HL-60 (cell line): ENCODE measurements at places on chromosomes 2 and 18.

GRCh38 chr2:143123911-143124310 is 5.3 kb upstream of the ARHGAP15 start:
- DNase-seq = no peak

DNA sequence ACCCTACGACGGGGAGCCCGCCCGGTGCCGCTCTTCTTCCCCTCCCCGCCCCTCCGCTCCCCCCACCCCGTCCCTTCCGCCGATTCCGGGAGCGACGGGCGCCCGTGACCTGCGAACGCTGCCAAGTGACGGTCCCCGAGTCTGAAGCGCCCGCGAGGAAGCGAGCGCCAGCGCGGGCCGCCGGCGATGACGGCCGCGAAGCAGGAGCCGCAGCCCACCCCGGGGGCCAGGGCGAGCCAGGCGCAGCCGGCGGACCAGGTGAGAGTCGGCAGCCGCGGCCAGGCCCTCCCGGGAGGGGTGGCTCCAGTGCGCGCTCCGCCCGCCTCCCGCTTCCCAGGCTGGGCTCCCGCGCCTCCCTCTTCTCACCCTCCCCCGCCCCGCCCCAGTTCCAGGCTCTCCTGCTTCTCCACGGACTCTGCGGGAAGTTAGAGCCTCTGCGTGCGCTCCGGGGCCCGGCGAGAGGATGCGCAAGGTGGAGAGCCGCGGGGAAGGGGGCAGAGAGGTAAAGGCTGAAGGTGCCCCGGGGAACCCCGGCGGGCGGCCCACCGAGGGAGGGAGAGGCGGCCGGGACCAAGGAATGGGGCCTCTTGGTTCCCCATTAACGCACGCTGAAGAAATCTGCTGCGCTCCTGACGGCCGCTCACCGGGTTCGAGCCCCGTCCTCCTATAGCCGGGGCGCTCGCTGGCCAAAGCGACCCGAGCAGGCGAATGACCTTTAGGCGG is 719.5 kb downstream of the DPP10 start:
- no peak for DNase-seq

DNA sequence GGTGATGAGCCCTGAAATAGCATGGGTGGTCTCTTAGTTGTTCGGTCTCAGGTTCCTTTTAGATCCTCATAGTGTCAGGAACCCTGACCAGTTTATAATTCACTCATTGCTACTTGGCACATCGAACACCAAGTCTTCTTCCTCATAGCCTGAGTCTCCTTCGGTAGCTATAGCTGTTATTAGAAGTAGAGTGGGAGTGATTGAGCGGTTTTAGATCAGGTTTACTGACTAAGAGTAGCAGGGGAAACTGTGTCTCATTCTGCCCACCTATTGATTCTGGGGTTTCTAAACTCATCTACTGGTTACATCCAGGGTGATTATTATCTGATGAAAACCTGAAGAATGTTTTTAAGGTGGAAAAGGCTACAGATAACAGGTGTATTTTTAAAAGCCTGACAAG is 114.6 kb downstream of the SETBP1 start:
- no peak for DNase-seq

- no peak for DNase-seq
Measured at GRCh38 chr2:9251154-9252001, 44.8 kb downstream of the ASAP2 start.

DNA sequence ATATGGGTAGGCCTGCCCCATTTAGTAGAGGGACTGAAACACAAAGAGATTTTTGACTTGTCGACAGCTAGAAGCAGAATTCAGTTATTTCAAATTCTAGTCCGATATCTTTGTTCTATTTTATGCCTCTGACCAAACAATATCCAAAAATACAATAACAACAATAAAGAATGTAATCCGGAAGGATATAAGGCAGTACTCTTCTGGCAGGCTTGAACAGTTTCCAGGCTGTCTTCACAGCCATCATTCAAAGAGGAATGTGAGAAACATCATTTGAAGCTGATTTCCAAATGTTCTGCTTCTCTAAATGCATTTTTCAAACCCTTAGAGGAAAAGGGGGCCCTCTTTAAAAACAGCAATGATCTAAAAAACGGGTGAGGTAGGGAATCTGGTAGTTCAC is 36.7 kb upstream of the SPTBN1 start:
- DNase-seq = no peak

DNA sequence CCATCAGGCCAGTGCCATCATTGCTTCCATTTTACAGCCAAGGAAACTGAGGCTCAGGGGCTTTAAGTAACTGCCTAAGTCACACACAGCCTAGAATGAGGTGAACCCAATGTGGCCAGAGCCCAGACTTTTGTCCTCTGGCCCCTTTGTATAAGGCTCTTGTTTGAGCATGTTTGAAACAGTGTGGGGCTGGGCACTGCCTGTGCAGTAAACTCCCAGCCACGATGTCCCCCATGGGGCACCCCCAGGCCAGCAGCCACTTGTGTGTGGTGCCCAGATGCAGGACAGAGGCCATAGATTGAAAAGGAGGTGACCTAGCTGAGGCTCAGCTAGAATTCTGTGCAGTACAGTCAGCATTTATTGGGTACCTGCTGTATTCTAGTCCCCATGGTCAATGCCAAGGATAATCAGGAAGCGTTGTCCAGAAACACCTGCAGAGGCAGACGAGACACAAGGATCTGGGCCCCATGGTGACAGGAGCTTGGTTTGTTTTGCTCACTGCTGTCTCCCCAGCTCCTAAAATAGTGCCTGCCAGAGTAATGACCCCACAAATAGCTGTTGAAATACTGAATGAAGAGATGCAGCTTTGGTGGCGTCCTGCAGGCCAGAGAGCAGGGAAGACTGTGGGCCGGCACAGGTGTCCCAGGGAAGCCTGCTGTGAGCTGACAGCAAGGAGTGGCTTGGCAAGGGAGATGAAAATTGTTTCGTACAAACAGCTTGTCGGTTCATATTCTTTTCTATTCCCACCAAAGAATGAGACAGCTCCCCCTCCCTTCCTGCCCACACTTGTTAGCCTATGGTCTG is 160.7 kb downstream of the LDLRAD4 start:
- DNase-seq = no peak
